ENCODE measurements at places on chromosomes 1 and 21. TPM values are rescaled to one million over a fixed set of nuclear protein-coding genes. Genes with fewer than 3 reads are reported as not detected.
A peak's percentile ranks its signal among the peaks of the same experiment; 100 is the strongest.

SMIM1 gene
- total RNA-seq, result 7.0 TPM

SYCP1 gene
- not detected for total RNA-seq

KANK4 gene
- total RNA-seq, result 0.50 TPM

PRAMEF1 gene
- not detected for total RNA-seq

ZYG11A gene
- 0.28 TPM for total RNA-seq

OLFML3 gene
- total RNA-seq, result 13.5 TPM

RNPEP gene
- total RNA-seq, result 54.6 TPM

ACADM gene
- 52.1 TPM for total RNA-seq

OR2L5 gene
- total RNA-seq, result not detected

TRPM2 gene
- 11.5 TPM for total RNA-seq

CYP4Z1 gene
- total RNA-seq, result 0.22 TPM

CENPF gene
- 3.3 TPM for total RNA-seq

BRINP3 gene
- 1.8 TPM for total RNA-seq

- DNase-seq, result no peak
- no peak overlapping the region for H3K4me3 ChIP-seq
- no peak overlapping the region for H3K27ac ChIP-seq
- H3K27me3 ChIP-seq, result no peaks in the 10 kb centered on the region
- no peaks in the 10 kb centered on the region for H3K36me3 ChIP-seq
Observed at GRCh38 chr1:168672278-168672677, 56.7 kb downstream of the DPT start.

- H3K27ac ChIP-seq, result no peak overlapping the region
- no peaks in the 10 kb centered on the region for H3K36me3 ChIP-seq
- H3K4me1 ChIP-seq, result no peaks in the 10 kb centered on the region
- no peaks in the 10 kb centered on the region for H3K27me3 ChIP-seq
- H3K4me3 ChIP-seq, result no peak overlapping the region
- DNase-seq, result no peak
Observed at GRCh38 chr1:4176841-4177240, 276.8 kb upstream of the C1orf174 start.

- DNase-seq, result no peak
- H3K4me1 ChIP-seq, result no peaks in the 10 kb centered on the region
- no peak overlapping the region for H3K4me3 ChIP-seq
- H3K36me3 ChIP-seq, result no peaks in the 10 kb centered on the region
Observed at GRCh38 chr1:58333511-58333910, 213.0 kb downstream of the OMA1 start.

GRCh38 chr1:77794550-77794949, 15.1 kb downstream of the MIGA1 start:
- H3K4me3 ChIP-seq, result no peak overlapping the region
- H3K27ac ChIP-seq, result no peak overlapping the region
- DNase-seq, result no peak
- H3K36me3 ChIP-seq, result no peaks in the 10 kb centered on the region

- H3K36me3 ChIP-seq, result no peaks in the 10 kb centered on the region
- peaks cover 30% of the 10 kb centered on the region for H3K4me1 ChIP-seq
- no peak overlapping the region for H3K4me3 ChIP-seq
- H3K27me3 ChIP-seq, result no peaks in the 10 kb centered on the region
Observed at GRCh38 chr1:54297596-54298283, 97.8 kb downstream of the MRPL37 start.

- H3K4me1 ChIP-seq, result no peaks in the 10 kb centered on the region
- no peak overlapping the region for H3K27ac ChIP-seq
- no peak overlapping the region for H3K4me3 ChIP-seq
- no peak for DNase-seq
- H3K27me3 ChIP-seq, result no peaks in the 10 kb centered on the region
Observed at GRCh38 chr1:30930631-30931173, 22.1 kb upstream of the SDC3 start.

- H3K36me3 ChIP-seq, result no peaks in the 10 kb centered on the region
- no peak for DNase-seq
- no peaks in the 10 kb centered on the region for H3K4me1 ChIP-seq
- no peak overlapping the region for H3K4me3 ChIP-seq
- H3K27ac ChIP-seq, result no peak overlapping the region
- no peaks in the 10 kb centered on the region for H3K27me3 ChIP-seq
Observed at GRCh38 chr1:170853302-170853701, 82.0 kb upstream of the MROH9 start.

- no peak for DNase-seq
- H3K27ac ChIP-seq, result no peak overlapping the region
- peaks cover 11% of the 10 kb centered on the region for H3K36me3 ChIP-seq
- H3K4me1 ChIP-seq, result no peaks in the 10 kb centered on the region
- no peaks in the 10 kb centered on the region for H3K27me3 ChIP-seq
Observed at GRCh38 chr1:232954594-232955365, 4.4 kb downstream of the NTPCR start.

DNA sequence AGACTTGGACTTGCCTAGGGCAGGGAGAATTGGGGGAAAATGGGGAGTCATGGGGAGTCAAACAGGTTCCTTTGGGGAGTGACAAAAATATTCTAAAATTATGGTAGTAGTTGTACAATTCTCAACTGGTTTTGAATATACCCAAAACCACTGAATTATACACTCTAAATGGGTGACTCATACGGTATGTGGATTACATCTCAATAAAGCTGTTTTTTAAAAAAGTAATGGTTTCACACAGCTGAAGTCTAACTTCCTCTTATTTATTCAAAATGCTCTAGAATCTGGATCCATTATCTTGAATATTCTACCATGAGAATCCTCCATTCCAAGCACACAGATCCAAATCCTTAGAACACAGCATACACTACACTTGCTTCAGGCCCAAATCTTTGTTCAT, 11.1 kb downstream of the EIF4G3 start:
- H3K4me1 ChIP-seq, result peaks cover 3% of the 10 kb centered on the region
- DNase-seq, result no peak
- no peaks in the 10 kb centered on the region for H3K27me3 ChIP-seq
- no peak overlapping the region for H3K27ac ChIP-seq

DNA sequence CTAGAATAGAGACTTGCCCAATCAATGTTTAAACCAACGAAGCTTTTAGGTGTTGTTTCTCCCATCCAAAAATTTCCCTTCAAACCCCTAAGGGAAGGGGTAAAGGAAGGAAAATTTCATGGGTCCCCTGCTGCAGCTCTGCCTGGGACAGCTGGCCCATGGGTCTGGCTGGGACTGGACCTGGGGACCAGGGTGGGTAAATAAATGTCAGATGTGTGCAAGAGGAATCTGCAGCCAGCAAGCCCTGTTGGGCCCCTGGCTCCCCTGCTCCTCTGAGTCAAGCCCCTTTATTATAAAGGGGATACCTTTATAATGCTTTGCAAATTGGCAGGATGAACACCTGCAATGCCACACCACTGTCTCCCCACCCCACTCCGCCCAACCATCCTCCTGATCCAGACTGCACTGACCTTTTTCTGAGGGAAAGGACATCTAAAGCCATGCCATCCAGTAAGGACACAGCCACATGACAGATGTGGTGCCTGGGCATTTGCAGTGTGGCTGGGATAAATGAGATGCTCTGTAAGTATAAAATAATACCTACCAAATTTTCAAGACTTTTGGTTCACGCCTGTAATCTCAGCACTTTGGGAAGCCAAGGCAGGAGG, 1.9 kb upstream of the TMEM125 start:
- H3K4me3 ChIP-seq, result no peak overlapping the region
- H3K36me3 ChIP-seq, result no peaks in the 10 kb centered on the region
- H3K4me1 ChIP-seq, result no peaks in the 10 kb centered on the region
- no peaks in the 10 kb centered on the region for H3K27me3 ChIP-seq
- no peak for DNase-seq

GRCh38 chr1:209621286-209621685, 30.9 kb downstream of the LAMB3 start:
- no peaks in the 10 kb centered on the region for H3K36me3 ChIP-seq
- no peak overlapping the region for H3K27ac ChIP-seq
- DNase-seq, result no peak
- H3K4me3 ChIP-seq, result no peak overlapping the region
- H3K4me1 ChIP-seq, result no peaks in the 10 kb centered on the region

- H3K4me3 ChIP-seq, result no peak overlapping the region
- no peaks in the 10 kb centered on the region for H3K4me1 ChIP-seq
- DNase-seq, result peak; percentile 24
- H3K27me3 ChIP-seq, result peaks cover 20% of the 10 kb centered on the region
Observed at GRCh38 chr1:38581396-38581795, 278.2 kb downstream of the RRAGC start.

- H3K36me3 ChIP-seq, result no peaks in the 10 kb centered on the region
- no peaks in the 10 kb centered on the region for H3K4me1 ChIP-seq
- H3K27me3 ChIP-seq, result no peaks in the 10 kb centered on the region
- H3K27ac ChIP-seq, result no peak overlapping the region
Observed at GRCh38 chr1:53345996-53346813, 18.3 kb upstream of the LRP8 start.

DNA sequence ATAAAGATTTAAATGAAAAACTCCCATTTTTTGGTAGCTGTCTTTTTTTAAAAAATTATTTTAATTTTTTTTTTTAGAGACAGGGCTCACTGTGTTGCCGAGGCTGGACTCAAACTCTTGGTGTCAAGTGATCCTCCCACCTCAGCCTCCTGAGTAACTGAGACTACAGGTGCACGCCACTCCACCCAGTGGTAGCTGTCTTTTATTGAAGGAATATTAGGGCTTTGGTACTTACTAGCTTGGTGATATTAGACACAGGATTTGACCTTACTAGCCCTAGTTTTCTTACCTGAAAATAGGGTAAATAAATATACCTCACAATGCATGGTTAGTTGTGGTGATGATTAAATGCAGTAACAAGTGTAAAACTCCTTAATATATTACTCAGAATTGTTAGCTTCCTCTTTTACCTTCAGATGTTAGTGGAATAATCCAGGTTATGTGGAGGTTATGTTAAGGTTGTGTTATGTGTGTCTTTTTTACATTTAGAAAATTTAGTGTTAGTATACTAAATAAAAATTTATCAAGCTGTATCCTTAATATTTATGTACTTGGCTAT, 66.8 kb downstream of the PHACTR4 start:
- no peaks in the 10 kb centered on the region for H3K4me1 ChIP-seq
- no peaks in the 10 kb centered on the region for H3K36me3 ChIP-seq
- DNase-seq, result no peak
- H3K4me3 ChIP-seq, result no peak overlapping the region
- no peaks in the 10 kb centered on the region for H3K27me3 ChIP-seq

- H3K27me3 ChIP-seq, result no peaks in the 10 kb centered on the region
- H3K4me1 ChIP-seq, result no peaks in the 10 kb centered on the region
- no peaks in the 10 kb centered on the region for H3K36me3 ChIP-seq
- H3K4me3 ChIP-seq, result no peak overlapping the region
- DNase-seq, result no peak
Observed at GRCh38 chr1:53450225-53450624, 9.0 kb upstream of the DMRTB1 start.

GRCh38 chr21:33655588-33656221, 13.4 kb downstream of the ITSN1 start:
- H3K4me3 ChIP-seq, result no peak overlapping the region
- H3K36me3 ChIP-seq, result no peaks in the 10 kb centered on the region
- peak; percentile 35 for DNase-seq
- peak overlapping the region; percentile 9 for H3K27ac ChIP-seq

- H3K27ac ChIP-seq, result no peak overlapping the region
- no peaks in the 10 kb centered on the region for H3K36me3 ChIP-seq
- DNase-seq, result no peak
- H3K27me3 ChIP-seq, result no peaks in the 10 kb centered on the region
Observed at GRCh38 chr1:169201084-169201619, 94.7 kb downstream of the ATP1B1 start.

GRCh38 chr1:208526613-208527125, 282.5 kb upstream of the PLXNA2 start:
- H3K27me3 ChIP-seq, result no peaks in the 10 kb centered on the region
- H3K36me3 ChIP-seq, result no peaks in the 10 kb centered on the region

- H3K27me3 ChIP-seq, result no peaks in the 10 kb centered on the region
- H3K36me3 ChIP-seq, result no peaks in the 10 kb centered on the region
- peak; percentile 45 for DNase-seq
- H3K4me3 ChIP-seq, result peak overlapping the region; percentile 42
- H3K4me1 ChIP-seq, result peaks cover 6% of the 10 kb centered on the region
- peak overlapping the region; percentile 84 for H3K27ac ChIP-seq
Observed at GRCh38 chr1:203555511-203556046, 61.6 kb downstream of the OPTC start.

GRCh38 chr1:101382135-101382534, 145.3 kb downstream of the S1PR1 start:
- no peaks in the 10 kb centered on the region for H3K27me3 ChIP-seq
- no peak overlapping the region for H3K27ac ChIP-seq
- no peaks in the 10 kb centered on the region for H3K4me1 ChIP-seq
- no peaks in the 10 kb centered on the region for H3K36me3 ChIP-seq

GRCh38 chr1:9784508-9785133, 39.1 kb downstream of the CLSTN1 start:
- H3K4me1 ChIP-seq, result no peaks in the 10 kb centered on the region
- no peaks in the 10 kb centered on the region for H3K36me3 ChIP-seq
- no peaks in the 10 kb centered on the region for H3K27me3 ChIP-seq
- H3K4me3 ChIP-seq, result no peak overlapping the region

DNA sequence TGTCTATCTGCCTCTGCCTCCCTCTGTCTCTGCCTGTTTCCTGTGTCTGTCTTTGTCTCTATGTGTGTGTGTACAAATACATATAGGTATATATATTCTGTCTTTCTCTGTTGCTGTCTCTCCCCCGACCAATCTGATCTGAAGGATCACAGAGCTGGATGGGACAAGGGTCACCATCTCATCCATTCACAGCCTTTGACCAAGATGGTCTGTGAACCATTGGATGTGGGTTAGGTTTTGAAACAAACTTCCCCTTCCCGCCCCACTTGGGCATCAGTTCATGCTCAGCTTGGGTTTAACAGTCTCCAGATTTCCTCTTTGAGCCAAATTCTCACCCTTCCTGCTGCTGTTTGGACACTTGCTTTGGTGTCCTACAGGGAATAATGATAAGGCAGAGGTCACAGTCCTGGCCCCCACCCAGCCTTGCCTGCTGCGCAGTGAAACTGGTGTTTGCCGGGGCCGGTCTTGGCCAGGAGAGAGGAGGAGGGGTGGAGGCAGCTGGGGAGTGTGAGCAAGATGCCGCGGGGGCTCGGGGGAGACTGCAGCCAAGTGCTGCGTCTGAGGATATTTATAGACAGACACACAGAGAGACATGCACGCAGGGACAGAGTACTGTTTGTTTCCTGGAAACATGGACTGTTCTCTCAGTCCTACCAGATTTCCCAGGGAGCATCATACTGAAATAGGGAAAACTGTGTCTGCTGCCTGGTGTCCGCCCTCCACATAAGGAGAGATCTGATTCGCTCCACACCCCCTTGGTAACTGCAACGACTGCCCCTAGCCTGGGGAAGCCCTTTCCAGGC, 27.0 kb upstream of the BTG2 start:
- no peaks in the 10 kb centered on the region for H3K27me3 ChIP-seq
- no peak overlapping the region for H3K4me3 ChIP-seq
- H3K27ac ChIP-seq, result peak overlapping the region; percentile 92
- H3K36me3 ChIP-seq, result no peaks in the 10 kb centered on the region
- DNase-seq, result peak; percentile 67
- peaks cover 11% of the 10 kb centered on the region for H3K4me1 ChIP-seq
